Breast epithelium (tissue), 4 donors: ENCODE measurements at places on chromosomes 5 and 9.

DNA sequence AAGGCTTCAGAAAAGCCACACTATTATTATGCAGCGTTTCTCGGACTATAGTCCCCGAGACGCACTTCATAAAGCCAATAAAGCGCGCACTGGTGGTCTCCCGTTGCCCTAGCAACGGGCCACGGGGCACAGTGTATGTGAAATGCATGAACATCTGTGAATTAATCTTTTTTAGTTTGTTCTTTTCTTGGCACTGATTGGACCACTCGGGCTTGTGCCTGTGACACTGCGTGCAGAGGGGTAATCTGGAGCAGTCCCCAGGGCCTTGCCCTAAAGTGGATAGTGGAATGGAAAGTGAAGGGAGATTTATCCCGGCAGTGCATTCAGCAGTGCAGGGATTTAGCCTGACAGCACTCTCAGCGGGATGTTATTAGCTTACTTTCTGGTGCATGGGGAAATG is 92.1 kb downstream of the TLE4 start:
- DNase-seq, result no peak

DNA sequence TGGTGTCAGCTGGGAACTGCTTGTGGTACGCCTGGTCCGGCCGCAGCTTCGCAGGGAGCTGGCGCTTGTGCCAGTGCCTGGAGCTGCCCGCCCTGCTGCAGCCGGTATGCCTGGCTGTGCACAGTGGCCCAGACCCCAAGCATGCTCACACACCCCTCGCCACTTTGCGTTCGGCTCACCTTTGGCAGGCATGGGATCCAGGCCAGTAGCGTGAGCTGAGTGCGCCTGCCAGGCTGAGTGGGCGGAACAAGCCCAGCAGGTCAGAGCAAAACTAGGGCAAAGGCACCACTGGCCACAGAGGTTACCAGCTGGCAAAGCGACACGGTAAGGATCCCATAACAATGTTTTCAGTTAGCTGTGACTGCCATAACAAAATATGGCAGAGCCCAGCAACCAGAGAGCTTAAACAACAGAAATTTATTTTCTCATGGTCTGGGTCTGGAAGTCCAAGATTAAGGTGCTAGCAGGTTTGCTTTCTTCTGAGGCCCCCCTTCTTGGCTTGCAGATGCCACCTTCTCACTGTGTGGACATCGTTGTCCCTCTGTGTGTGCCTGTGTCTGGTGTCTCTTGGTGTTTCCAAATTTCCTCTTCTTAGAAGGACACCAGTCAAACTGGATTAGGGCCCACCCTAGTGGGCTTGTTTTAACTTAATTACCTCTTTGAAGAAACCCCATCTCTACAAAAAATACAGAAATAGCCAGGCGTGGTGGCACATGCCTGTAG is 61.6 kb downstream of the PSAT1 start:
- DNase-seq, result no peak

DNA sequence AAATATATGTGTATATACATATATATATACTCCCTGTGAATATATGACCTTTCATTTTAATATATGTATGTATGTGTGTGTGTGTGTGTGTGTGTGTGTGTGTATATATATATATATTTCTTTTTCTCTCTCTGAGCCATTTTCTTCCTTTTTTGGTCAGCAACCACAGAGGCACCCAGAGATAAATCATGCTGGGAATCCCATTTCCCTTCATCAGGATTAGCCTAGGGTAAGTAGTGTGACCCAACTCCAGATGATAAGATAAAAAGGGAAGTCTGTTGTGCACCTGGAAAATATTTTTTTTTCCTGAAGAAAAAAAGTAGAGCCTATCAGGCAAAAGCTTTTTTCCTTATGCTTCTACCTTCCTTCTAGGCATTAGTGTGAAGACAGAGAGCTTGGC is 25.4 kb upstream of the SUB1 start:
- no peak for DNase-seq

GRCh38 chr5:59446356-59446755 is 447.2 kb downstream of the PDE4D start:
- no peak for DNase-seq

DNA sequence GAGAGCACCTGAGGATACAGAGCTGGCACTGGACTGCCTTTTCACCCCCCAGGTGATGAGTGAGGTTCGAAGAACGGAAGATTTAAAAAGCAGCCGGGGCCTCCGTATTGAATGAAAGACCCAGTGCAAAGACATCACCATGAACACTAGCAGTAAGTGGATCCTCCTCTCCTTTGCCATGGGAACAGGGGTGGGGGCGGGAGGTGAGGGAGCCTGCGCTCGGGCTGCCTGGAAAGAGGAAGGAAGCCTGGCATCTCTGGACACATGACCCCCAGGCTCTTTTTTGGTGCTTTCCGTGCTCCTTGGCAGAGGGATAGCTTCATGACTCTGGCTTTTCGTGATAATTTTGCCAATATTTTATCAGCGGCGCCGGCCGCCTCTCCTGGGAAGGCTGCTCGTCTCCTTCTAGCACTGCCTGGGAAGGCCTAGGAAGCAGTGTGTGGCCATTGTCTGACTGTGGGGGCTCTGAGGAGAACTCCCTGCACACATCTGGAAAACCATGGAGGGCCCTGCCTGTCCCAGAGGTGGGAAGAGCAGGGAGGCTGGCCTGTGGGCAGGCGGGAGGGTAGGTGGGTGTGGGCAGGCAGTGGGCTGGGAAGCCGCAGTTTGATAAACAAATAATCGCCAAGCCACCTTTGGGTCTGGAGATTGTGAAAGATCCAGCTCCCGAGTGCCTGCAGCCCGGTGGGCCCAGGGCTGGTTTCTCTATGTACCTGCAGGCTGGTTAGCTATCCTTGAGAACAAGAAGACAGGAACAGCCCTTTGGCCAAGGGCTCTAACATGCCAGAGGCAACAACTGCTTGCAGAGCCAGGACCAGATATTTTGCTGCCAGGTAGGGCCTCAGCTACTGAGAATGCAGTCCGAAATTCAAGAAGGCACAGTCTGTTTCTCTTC is 911 bp downstream of the ABLIM3 start:
- DNase-seq, result no peak

DNA sequence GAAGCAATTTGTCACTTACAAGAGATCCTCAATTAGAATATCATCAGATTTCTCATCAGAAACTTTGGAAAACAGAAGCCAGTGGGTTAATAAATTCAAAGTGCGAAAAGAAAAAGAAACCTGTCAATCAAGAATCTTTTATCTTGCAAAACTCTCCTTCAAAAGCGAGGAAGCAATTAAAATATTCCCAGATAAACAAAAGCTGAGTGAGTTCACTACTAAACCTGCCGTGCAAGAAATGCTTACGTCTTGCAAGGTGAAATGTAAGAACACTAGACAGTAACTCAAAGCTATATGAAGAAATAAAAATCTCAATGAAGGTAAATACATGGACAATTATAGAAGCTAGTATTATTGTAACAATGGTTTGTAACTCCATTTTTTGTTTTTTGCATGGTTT is 62.8 kb upstream of the IL33 start:
- DNase-seq, result no peak

DNA sequence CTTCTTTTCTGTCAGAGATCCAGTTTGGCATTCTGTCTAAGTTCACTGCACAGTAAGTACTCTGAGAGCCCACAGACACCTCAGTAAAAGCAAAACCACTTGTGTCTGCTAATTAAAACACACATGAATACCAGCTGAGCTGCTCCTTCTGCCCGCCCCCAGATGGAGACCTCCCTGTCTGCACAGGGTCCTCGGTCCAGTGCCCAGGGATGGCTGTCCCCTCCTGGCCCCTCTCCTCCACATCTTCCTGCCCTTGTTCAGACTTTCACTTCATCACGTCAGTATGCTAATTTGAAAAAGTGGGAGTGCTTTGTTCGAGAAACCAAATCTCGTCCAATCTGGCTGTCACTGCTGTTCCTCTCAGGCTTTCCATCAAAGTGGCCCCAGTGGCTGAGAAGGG is 43.5 kb downstream of the LIX1 start:
- DNase-seq, result no peak

DNA sequence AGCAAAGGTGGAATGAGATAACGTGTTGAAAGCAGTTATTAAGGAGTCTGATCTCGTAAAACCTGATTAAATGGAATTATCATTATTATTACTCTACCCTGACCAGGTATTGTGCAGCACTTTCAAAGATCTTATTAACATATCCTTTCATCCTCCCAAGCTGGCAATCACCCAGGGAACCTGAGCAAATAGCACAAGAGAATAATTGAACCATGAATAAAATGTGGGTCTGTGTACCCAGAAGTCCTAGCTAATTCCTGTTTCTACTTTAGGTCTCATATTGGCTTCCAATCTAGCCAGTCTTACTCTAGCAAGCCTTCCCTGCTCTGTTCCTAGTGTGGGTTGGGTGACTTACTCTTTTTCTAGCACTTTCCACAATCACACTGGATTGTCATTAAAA is 162.2 kb upstream of the STK32A start:
- no peak for DNase-seq
